GM10248 (cell line): ENCODE measurements at places on chromosomes 11 and 22.

GRCh38 chr11:11396301-11397035, 43.4 kb upstream of the CSNK2A3 start:
- no peak for DNase-seq

DNA sequence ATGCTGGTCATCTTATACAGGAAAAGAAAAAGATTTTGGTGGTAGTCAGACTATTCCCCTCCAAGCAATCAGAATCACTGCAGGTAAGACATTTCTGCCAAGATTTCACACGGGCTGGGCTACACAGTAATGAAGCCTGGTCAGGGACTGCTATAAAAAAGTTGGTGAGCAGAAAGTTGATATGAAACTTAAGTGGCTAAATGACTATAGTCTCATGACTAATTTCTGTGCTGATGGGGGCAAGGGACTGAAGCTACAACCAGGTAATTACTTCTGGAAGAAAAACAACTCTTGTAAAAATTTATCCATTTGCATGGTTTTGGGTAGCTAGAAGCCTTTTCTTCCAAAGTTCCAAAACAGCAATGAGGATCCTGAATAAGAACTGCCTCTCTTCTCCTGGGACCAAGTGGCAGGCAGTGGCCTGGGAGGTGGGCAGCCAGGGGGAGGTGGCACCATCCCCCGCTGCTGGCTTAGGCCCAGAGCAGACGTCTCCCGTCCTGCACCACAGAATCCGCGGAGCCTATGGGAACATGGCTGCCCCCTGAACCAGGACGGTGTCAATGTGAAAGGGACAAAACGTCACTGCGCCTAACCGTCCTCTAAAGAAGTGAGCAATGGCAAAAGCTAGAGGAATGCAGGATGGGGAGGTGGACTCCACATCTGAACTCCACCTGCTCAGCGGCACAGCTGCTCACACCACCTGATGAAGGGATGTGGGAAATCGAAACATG, 122.6 kb upstream of the LMO1 start:
- DNase-seq, result peak; percentile 50

DNA sequence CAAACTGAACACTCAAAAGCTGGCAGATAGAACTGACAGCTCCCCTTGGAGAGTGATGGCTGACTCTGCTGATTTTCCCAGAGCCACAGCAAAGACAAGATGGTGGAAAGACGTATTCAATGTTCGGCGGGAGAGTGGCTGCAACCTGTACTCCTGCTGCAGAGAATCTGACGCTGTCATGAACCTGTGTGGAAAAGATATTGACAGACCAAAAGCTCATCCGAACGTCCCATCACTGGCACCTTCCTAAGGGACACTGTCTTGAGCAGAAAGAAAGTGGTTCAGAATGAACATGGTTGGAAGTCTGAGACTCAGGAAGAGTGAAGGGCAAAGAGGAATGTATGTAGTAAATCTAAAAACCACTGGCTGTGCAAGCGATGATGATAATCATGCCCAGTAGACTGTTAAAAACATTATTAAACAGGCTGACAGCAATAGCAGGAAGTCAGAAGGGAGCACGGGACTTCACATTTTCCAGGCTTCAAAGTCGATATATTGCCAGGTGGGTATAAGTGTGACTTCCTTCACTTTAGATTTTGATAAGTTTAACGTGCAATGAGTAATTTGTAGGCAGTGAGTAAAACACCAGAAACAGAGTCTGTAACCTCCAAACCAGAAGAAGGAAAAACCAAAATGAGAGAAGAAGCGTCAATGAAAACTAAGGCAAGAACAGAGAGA, 6.2 kb upstream of the IL17REL start:
- DNase-seq, result no peak

- DNase-seq, result no peak
Measured at GRCh38 chr11:32584921-32585320, 1.3 kb downstream of the EIF3M start.

DNA sequence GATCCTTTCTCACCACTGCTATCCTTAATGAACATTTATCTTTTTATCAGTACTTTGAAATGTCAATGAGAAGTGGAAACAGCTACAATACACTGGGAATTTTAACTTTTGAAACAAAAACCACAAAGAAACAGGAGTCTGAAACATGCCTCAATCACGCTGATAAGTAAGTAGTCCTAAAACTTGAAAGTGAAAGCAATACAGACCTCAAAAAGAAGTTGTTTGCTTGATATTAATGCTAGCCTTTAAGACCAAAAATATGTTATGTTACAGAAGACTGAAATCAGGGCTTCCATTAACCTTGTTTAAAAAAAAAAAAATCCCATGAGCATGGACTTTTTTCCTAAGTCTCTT, 21.3 kb downstream of the PHF21A start:
- DNase-seq, result no peak

DNA sequence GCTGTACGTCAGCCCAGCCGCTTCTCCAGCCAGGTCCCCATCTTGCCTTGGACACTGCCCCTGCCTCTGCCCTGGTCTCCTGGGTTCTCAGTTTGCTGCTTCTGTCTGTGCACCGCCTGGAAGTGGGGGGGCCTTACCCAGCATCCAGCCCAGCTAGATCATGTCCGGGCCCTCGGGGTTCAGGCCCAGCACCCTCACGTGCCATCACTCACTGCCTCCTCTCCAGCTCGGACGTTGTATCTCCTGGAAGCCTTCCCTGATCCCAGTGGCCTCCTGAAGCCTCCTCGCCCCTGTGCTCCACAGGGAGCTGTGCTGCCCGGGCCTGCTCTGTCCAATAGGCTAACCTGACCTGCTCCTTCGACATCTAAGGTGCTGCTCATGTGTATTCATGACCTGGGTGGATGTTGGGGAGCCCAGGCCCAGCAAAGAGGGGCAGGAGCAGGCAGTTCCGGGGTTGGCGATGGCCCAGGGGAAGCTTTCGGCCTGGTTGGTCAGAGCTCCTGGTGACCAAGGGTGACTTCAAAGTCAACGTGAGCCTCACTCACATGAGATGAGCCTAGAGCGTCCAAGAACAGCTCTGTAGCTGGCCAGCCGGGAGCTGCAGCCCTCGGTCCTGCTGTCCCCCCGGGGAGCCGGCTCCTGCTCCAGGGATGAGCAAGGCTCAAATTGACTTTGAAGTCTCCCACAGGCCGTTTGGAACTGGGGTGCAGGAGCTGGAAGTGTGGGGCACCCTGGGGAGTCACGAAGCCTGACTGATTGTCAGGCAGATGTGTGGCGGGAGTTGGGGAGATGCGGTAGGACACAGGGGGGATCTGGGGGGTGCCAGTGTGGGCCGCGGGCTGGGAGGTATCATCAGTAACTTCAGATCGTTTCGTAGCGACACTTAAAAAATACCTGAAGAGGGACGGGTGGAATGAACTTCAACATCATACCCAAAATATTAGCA, 5.2 kb upstream of the ASCL2 start:
- no peak for DNase-seq

- no peak for DNase-seq
Measured at GRCh38 chr22:46008291-46008690, 31.3 kb upstream of the WNT7B start.

- no peak for DNase-seq
Measured at GRCh38 chr22:35517207-35517606, 23.4 kb upstream of the RASD2 start.

- no peak for DNase-seq
Measured at GRCh38 chr11:6576471-6577373, 26.7 kb downstream of the RRP8 start.

DNA sequence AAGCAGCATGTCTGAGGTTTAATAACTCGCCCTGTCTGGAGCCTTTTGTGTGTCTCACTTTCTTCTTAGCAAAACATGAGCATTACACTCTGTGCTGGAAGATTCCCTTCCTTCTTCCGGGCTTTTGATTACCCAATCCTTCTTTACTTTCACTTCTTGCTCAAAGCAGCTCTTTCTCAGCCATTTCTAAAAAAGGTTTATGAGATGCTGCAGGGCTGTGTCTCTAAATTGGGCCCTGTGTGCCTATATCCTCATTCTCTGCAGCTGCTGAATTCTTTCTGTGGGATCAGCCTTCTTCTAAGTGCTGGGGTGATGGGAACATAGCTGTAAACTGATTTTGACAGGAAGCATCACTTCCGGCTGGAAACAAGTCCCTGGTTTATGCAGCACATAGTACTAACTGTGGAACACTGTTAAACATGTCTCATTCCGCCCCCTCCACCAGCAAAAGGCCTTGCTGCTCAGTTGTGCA, 71.8 kb downstream of the PIWIL4 start:
- peak; percentile 17 for DNase-seq

GRCh38 chr11:95991545-95991944, 67.6 kb upstream of the MTMR2 start:
- no peak for DNase-seq

- DNase-seq, result no peak
Measured at GRCh38 chr22:28435140-28435768, 244.4 kb downstream of the TTC28 start.

GRCh38 chr11:4644233-4644632, 451 bp downstream of the OR51E1 start:
- DNase-seq, result no peak

DNA sequence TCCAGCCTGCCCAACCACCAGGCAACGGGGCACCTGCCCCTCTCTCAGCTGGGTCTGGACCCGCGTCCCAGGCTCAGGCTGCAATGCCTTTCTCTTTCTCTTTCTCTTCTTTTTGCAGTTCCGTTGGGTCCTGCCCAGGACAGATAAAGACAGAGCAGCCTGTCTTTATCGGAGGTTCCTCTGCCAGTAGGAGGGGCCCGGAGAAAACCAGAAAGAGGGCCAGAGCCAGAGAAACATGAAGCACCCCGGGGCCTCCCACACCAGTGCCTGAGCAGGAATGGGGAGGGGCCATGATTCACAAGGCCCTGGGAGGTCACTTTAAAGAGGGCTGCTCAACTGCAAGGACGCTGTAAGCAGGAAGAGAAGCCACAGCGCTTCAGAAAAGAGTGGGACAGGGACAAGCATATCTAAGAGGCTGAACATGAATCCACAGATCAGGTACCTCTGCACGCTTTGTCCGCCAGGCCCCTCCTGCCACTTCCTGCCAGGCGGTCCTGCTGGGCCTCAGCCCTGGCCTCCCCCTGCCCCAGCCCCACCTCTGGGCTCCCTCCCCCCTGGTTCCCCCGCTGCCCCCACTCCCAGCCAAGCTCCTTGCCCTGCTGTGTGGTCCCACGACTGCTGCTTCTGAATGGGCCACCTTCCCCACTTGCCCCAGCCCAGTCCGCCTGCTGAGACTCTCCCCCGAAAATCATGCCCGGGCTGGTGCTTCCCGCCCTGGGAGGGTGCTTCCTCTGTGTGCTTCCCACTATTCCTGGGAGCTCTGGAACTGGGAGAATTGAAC, at the start of gene APOBEC3C:
Gene APOBEC3C (plus strand): TSS at position 316 of the 781 bp plus-strand sequence. CDS start 106 bp downstream, at position 422.
- DNase-seq, result peak; percentile 88

DNA sequence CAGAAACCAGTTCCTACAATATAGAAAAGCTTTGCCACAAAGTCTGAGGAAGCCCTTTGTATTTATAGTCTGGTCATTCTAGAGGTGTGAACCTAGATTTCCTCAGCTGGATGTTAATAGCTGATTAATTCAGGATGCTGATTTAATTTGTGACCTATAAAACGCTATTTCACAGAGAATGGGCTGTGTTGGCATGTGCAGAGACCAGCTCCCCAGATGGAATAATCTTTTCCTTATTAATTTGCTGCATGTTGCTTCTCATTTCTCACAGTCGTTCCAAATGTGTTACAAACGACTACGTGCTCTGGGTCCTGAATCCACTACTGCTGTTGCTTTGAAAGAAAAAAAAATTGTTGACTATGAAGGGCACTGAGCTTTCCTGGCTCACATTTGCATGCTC, 49.3 kb downstream of the BDNF start:
- no peak for DNase-seq

GRCh38 chr11:68825571-68825970, 16.1 kb downstream of the CPT1A start:
- no peak for DNase-seq

DNA sequence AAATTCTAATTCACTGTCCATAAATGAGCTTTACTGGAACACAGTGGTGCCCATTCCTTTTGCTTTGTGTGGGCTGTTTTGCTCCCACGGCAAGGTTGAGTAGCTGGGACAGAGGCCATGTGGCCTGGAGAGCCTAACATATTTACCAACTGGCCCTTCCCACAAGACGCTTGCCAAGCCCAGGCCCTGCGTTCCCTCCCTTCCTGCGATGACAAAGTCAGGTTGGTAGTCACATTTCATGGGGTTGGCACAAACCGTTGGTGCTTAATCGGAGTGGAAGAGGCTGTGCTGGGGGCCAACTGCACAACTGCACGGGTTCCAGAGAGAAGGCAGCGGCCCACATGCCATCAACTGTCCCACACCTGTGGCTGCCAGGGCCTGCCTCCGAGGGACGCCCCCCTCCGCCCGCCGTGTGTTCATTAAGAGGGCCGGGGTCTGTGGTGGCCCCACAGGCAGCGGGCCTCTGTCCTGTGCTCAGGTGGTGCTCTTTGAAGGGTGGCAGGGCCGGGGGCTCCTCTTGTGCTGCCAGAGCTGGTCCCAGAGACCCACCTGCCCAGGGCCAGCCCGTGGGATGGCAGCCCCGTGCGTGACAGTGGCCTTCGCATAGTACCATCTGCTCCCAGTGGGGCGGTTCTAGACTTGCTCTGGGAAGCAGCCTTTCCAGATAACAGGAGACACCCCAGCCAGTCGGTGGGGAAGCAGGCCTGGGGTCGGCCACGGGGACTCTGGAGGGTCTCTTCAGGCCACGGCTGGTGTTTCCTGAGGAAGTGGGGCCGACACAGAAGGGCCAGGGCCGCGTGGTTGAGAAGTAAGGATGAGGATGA, 81.5 kb upstream of the CLDN5 start:
- DNase-seq, result no peak

DNA sequence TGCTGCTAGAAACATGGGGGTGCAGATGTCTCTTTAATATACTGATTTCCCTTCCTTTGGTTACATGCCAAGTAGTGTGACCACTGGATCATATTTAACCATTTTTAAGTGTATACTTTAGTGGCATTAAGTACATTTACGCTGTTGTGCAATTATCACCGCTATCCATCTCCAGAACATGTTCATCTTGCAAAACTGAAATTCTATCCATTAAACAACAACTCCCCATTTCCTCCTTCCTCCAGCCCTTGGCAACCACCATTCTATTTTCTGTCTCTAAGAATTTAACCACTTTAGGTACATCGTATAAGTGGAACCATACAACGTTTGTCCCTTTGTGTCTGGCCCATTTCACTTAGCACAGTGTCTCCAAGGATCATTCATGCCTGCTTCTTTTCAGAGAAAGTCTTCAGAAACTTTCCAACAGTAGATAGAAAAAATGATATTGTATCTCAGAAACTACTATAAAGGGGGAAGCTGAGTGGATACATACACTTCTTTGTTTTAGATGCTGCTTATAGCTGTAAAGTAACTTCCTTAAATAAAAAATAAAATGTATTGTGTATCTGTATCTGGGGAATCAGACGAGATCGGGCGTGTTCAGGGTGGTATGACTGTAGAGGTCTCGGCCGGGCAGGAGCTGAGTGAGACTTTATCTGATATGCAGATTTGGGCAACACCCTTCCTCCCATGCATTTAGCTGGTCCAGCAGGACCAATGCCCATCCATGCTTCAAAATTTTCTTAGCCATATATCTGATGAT, 44.6 kb upstream of the ZBED5 start:
- no peak for DNase-seq

- DNase-seq, result no peak
Measured at GRCh38 chr11:44221992-44222391, 87.9 kb downstream of the ALX4 start.
